ENCODE measurements at places on chromosomes 3 and 15.
A peak's percentile ranks its signal among the peaks of the same experiment; 100 is the strongest.

DNA sequence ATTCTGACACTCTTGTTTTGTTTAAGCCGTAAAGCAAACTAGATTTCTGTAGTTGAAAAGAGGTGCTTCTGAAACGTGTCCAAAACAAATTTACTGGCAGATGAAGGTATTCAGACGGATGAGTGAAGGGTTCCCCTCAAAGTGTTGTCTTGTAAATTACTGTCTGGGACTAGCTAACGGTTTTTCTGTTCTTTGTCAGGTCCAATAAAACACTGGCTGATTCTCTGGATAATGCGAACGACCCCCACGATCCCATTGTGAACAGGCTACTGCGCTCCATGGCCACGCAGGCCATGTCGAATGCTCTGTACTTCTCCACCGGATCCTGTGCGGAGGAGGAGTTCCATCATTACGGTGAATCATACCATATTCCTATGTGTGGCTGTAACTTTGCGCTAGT, 27.7 kb downstream of the TIPIN start:
- DNase-seq = no peak

GRCh38 chr3:79983118-79983517, 215.3 kb upstream of the ROBO1 start:
- no peak for DNase-seq

DNA sequence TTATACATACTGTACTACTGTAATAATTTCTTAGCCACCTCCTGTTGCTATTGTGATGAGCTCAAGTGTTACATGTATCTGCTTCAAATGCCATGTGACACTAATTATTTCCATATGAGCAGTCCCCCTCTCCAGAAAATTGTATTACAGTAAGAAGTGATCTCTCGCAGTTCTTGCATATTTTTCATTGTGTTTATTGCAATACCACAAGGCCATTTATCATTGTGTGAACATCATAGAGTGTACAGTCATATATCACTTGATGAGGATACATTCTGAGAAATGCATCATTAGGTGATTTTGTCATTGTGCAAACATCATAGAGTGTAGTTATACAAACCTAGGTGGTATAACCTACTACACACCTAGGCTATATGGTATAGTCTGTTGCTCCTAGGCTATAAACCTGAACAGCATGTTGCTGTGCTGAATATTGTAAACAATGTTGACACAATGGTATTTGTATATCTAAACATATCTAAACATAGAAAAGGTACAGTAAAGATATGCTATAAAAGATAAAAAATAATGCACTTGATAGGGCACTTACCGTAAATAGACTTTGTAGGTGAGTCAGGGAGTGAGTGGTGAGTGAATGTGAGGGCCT, 189.6 kb upstream of the MLF1 start:
- no peak for DNase-seq

DNA sequence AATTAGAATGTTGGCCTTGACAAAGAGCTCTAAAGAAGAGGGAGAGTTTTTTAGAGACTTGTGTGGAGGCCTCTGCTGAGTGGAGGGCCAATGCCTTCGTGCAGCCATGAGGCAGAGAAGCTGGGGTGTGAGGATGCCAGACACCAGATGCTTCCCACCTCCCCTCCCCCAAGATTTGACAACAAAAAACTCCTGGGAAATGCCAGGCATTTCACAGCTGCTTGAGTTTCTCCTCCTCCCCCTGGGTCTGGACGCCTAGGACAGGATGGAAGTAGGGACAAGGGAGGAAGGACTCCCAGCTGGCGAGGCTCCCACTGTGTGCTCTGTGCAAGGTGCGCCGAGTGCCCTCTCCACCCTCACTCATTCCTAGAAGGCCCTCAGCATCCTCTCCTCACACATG, 20.1 kb downstream of the TGM4 start:
- no peak for DNase-seq

DNA sequence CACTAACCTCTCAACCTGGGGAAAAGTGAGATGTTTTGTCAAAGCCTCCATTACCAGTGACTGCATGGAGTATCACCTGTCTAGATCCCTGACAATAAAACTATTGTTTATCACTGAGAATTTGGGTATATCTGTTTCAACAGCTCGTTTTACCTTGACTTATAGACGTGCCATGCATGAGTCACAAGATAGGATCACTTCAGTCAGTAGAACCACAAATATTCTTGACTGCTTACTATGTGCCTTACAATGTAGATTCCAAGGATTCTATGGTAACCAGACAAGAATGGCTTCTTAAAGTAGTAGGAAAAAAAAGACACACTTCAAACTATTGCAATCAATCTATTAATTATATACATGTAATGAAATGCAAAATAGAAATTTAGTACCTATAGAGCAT, 55.7 kb upstream of the GRM7 start:
- no peak for DNase-seq

DNA sequence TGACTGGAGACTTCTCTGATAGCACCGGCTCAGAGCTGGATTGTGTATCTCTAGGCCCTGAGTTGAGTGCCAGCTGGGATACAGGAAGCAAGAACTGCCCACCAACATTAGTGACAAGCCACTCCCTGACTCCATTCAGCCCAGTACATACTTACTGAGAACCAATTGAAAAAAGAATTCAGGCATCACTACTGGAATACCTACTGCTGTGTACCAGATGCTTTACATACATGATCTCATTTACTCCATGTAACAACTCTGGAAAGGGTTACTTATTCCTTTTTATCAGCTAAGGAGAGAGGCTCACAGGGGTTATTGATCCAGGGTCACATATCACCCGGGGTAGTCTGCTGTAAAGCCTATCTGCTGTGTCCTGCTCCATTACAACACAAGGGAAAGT, 1.3 kb upstream of the SYN2 start:
- DNase-seq = no peak

DNA sequence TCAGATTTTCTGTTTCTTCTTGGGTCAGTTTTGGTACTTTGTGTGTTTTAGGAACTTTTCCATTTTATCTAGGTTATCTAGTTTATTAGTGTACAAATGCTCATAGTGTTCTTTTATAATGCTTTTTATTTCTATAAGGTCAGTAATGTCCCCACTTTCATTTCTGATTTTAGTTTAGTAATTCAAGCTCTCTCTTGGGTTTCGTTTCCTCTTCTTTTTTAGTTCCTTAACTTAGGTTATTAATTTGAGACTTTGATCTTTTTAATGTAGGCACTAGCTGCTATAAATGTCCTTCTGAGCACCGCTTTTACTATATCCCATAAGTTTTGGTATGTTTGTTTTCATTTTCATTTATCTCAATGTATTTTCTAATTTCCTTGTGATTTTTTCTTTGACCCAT, 27.0 kb upstream of the CD200R1L start:
- DNase-seq = peak; percentile 56

GRCh38 chr3:26712211-26713026, 89.8 kb downstream of the LRRC3B start:
- peak; percentile 13 for DNase-seq

GRCh38 chr15:63504247-63504978, at the start of gene USP3:
USP3 (plus strand) TSS chr15:63504593; CDS start chr15:63504740, 147 bp downstream.
- DNase-seq = peak; percentile 97

DNA sequence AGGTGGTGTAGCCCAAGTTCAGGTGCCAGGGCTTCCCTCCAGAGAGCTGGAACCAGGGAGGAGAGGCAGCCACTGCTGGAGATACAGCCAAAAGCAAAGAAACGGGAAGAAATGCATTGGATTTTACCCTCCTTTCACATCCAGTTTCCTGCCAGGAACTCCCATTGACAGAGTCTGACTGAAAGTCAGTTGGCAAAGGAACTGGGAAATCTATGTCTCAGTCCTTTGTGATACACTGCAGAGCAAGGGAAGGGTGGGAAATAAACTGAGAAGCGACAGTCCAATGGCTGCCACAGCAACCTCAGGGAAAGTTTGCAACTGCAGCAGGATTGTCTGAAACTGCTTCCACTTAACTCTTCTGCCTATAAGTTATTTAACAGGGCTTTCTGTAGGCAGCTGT, 142.6 kb downstream of the SATB1 start:
- DNase-seq = no peak

- no peak for DNase-seq
Observed at GRCh38 chr3:192422321-192422996, 304.9 kb downstream of the FGF12 start.

DNA sequence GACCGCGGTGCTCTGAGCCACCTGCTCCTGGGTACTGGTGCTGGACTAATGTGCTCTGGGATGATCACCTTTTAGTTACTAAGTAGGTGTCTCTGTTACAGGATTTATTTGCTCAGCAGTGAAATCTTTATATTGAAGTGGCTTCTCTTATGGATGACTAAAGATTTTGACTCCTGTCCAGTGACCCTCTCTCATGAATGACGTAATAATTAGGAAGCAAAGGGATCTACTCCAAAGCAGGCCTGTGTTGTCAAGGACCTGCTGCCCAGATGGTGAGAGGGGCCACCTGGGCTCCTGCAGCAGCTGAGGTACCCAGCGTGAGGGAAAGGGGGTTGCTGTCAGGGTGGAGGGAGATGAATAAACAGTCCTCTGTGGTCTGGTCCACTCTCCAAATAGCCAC, 263.6 kb downstream of the GABRG3 start:
- no peak for DNase-seq

GRCh38 chr3:185924375-185924774, 13.4 kb downstream of the TRA2B start:
- DNase-seq = peak; percentile 5

GRCh38 chr15:96326328-96327154, 4.0 kb upstream of the NR2F2 start:
- DNase-seq = no peak

DNA sequence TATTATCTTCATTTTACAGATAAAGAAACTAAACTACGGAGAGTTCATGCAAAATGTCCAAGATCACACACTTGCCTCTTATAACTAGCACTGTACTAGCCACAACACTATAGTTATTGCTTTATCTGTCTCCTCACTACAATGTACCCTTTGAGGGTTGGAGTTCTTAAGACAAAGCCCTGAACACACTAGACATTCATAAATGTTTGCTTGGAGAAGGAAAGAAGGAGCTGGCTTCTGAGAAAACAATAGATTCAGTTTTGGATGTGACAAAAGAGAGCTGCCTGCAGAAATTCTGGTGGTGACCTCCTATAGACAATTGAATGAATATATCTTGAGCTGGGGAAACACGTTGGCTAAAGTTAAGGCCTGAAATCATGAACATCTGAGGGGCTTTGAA, 169.9 kb upstream of the ARHGEF26 start:
- DNase-seq = no peak

- no peak for DNase-seq
Observed at GRCh38 chr3:15081960-15082664, 16.8 kb downstream of the RBSN start.

DNA sequence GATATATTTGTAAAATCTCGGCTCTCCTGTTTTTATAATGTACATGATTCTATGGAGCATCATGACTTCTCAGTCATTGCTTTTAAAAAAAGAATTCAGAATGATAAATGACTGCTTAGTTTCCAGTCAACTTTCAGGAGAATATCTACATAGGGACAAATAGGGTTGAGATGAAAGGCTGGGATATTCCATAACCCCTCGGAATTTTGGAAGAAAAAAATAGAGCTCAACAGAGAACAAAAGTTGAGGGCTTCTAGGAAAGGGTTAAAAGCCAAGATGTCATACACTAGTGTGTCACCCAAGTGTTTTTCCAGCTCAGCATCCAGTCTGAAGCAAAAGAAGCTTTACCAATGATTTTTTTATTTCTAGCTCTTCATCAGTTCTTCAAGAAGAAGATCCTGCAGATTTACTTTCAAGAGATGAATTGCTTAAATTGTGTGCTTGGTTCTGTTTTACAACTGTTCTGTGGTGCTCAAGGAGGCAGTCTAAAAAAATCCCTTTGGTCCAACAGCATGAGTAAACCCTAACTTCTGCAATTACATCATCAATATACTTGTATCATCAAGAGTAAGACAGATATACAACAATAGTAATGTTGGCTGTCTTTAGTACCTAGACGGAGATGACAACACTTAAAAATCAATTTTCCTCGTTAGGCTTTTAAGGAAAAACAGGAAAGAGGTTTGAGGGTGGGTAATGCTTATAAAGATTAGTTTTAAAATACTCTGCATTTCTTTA, 979 bp downstream of the UNC13C start:
- no peak for DNase-seq

GRCh38 chr3:132726341-132726823, 4.2 kb upstream of the NPHP3 start:
- DNase-seq = peak; percentile 82

- no peak for DNase-seq
Observed at GRCh38 chr15:68275165-68275746, 2.3 kb upstream of the FEM1B start.

DNA sequence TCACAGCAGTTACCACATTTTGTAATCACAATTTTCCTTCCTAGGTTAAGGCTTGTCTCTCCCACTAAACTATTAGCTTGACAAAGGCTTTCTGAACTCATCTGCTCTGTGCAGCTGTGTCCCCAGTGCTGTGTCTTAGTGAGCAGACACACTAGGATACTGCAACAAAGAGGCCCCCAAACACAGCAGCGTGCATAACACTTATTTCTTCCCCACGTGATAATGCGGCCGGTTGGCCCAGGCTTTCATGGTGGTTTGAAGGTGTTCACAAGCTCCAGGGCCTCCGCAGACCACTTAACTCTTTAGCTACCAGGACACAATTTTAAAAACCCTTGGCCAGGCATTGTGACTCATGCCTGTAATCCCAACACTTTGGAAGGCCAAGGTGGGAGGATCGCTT, 2.2 kb upstream of the HDAC11 start:
- no peak for DNase-seq

DNA sequence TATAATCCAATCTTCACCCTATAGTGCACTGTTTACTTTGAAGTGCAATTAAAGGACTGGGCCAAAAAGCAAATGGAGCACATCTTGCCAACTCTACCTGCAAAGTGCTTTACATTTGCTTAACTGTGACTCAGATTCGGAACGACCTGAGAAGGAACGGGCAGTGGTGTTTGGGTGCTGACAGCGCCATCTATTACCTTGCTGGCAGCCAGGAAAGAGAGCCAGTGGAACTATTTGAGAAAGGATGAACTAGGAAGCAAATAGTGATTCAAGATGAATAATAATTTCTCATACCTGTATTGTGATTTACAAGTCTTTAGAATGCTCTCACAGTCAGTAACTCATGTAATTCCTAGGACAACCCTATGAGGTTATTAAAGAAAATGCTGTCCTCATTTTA, 312.9 kb downstream of the PDCD6IP start:
- DNase-seq = no peak

All from B cell (primary cell).